ENCODE measurements at places on chromosomes 2 and 18.

GRCh38 chr2:238290091-238290509 is 1.7 kb upstream of the PER2 start:
- DNase-seq: no peak

DNA sequence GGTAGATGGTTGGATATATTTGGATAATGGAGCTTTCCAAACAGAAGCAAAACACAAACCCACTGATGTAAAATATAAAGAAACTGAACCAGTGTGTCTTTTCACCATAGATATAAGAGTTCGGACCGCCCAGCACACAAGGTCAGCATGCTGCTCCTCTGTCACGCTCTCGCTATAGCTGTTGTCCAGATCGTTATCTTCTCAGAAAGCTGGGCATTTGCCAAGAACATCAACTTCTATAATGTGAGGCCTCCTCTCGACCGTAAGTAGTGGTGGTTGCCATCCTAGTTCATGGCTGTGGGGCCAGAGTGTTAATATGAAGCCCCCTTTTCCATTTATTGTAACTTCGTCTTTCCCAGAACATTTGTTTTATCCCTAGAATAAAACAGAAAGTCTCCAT is 125.2 kb upstream of the LYPD6 start:
- DNase-seq: no peak

GRCh38 chr2:174705321-174705720 is 59.0 kb downstream of the CHRNA1 start:
- DNase-seq: no peak

DNA sequence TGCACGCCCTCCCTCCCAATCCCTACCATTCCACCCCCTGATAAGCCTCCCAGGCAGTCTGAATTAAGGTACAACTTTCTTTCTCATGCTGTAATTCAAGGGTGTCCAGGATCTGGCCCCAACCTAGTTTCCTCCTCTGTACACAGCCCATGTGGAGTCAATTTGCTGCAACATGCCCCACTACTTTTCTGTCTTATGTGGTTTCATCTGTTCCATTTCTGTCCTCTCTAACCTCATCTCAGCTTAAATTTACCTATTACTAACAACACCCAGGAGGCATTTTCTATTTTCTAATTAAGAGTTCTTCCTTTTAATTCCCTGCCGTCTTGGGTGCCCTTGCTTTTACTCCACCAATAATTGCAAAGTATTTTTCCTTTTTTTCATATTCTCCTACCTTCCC is 10.0 kb downstream of the PPP4R1 start:
- no peak for DNase-seq

DNA sequence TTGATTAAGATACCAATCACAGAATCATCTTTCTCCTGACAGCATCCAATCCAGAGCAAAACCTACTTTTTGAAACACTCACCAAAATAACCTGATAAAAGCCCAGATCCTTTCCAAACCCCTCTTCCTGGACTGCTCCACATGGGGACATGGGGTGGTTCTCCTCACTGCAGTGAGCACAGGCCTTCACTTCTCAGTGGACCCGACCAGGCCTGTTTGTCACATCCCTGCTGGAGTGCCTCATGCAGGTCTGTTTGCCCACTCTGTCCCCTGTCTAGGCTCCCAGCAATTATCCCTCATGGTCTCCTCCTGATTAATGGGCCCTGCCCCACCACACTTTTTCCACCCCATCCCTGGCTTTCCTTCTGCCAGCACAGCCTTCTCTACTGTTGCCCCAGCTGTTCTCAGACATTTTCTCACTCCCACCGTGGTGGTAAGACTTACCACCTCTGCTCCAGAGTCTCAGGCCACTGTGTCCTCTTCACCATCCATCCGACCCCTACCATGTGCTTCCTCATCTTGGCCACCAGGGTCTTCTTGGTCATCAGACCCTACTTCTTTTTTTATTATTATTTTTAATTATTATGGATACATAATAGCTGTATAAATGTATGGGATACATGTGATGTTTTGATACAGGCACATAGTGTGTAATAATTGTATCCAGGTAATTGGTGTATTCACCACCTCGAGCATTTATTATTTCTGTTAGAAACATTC is 21.1 kb downstream of the MRPL30 start:
- DNase-seq: no peak

- DNase-seq: peak; percentile 4
Measured at GRCh38 chr18:38756436-38756835, 1190.8 kb upstream of the CELF4 start.

- no peak for DNase-seq
Measured at GRCh38 chr2:149184991-149185390, 145.4 kb upstream of the LYPD6 start.

DNA sequence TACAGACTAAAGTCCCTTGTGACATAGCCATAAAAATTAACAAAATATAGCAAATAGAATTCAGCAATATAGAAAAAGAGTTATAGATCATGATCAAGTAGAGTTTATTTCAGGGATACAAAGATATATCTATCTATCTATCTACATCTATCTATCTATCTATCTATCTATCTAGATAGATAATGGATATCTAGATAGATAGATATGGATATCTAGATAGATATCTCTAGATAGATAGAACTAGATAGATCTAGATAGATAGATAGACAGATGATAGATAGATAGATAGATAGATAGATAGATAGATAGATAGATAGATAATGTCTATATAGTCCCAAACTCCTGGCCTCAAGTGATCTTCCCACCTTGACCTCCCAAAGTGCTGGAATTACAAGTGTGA is 17.3 kb upstream of the CHMP3 start:
- no peak for DNase-seq

- no peak for DNase-seq
Measured at GRCh38 chr2:42792583-42793333, at the start of gene HAAO. TSS of gene HAAO (minus strand) at chr2:42792583. CDS start at chr2:42792536, 47 bp downstream.

DNA sequence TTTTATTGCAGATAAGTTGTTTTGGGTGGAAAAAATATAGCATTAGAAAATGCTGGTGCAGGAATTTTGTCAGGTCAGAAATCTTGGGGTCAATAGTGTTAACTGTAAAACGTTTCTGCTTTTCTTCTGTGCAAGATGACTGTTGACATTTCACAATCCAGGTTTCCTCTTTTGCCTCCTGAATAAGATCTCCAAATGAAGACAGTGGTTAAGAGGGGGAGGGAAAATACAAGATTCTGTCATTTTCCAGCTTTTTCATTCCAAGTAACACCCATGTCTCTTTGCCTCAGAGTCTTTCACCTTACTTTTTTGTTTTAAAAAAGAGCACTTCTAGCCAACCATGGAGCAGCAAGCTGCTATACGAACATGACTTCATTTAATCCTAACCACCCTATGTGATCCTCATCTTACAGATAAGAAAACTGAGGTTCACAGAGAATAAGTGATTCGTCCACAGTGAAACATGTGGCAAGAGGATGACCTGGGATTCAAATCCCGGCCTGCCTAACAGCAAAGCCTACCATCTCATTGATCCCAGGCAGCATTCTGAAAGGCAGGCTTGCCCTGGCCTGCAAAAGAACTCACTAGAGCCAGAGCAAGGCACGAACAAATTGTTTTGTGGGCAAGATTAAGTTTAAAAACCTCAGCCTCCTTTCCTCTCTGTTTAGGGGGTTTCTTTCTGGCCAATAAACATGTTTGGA is 3.0 kb downstream of the PLEK start:
- no peak for DNase-seq

All from NCI-H446 treated with DMSO at 0.1 percent for 48 hours (cell line).